ENCODE measurements at places on chromosomes 4 and X. TPM values are rescaled to one million over a fixed set of nuclear protein-coding genes. Genes with fewer than 3 reads are reported as not detected.

The ADGRG2 gene
- 11.0 TPM for total RNA-seq

The PAGE2B gene
- not detected for total RNA-seq

The PCYT1B gene
- total RNA-seq, result not detected

The ARR3 gene
- total RNA-seq, result not detected

The NMU gene
- 1.0 TPM for total RNA-seq

The ZNF711 gene
- 0.74 TPM for total RNA-seq

The CT45A2 gene
- total RNA-seq, result not detected

The KCTD8 gene
- not detected for total RNA-seq

The AKAP17A gene
- total RNA-seq, result 27.1 TPM

The GASK1B gene
- total RNA-seq, result 0.26 TPM

The NSUN7 gene
- total RNA-seq, result 0.42 TPM

The KIF4A gene
- total RNA-seq, result 27.0 TPM
